NCI-H1436 treated with DMSO at 0.1 percent for 48 hours (cell line): ENCODE measurements at places on chromosomes 5 and 9.

GRCh38 chr5:169695919-169696490 lies 58.9 kb downstream of the DOCK2 start:
- no peak for DNase-seq

GRCh38 chr5:133831491-133832224 lies 136.8 kb downstream of the C5orf15 start:
- DNase-seq = no peak

DNA sequence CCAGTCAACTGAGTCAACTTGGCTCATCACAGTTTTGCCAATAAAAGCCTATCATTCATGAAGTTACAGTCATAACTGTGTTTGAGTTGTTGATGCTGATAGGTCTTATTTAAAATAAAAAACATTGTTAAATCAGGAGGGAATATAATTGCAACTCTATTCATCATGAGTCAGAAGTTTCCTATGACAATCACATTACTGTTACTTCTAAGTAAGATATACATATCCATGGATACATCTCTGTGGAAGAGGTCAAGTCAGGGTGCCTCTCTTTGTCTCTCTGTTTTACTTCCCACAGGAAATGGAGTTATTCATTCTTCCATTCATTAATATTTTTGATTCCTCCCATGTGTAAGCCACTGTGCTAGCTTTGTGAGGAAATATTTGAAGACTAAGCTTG lies 2015.4 kb upstream of the WWC1 start:
- no peak for DNase-seq

DNA sequence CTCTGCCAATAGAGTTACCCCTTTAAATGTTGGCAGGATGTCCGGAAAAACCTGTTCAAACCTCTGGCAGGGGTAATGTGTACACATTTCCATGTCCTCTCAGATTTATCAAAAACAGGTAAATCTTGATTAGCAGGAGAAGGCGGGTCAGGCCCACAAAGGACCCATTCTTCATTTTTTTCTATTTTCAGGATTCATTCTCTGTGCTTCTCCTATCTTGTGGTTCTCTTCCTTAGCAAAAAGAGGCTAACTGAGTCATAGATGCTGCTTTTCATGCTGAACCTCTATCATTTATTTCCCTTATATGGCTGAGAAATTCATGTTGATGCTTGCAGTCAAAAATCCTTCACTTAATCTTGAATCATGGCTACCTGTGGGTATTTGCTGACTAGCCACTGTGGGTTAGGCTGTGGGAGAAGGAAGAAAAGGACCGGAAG lies 112.7 kb upstream of the IQGAP2 start:
- DNase-seq = no peak

GRCh38 chr9:84059936-84060335 lies 79.3 kb downstream of the RMI1 start:
- DNase-seq = no peak

DNA sequence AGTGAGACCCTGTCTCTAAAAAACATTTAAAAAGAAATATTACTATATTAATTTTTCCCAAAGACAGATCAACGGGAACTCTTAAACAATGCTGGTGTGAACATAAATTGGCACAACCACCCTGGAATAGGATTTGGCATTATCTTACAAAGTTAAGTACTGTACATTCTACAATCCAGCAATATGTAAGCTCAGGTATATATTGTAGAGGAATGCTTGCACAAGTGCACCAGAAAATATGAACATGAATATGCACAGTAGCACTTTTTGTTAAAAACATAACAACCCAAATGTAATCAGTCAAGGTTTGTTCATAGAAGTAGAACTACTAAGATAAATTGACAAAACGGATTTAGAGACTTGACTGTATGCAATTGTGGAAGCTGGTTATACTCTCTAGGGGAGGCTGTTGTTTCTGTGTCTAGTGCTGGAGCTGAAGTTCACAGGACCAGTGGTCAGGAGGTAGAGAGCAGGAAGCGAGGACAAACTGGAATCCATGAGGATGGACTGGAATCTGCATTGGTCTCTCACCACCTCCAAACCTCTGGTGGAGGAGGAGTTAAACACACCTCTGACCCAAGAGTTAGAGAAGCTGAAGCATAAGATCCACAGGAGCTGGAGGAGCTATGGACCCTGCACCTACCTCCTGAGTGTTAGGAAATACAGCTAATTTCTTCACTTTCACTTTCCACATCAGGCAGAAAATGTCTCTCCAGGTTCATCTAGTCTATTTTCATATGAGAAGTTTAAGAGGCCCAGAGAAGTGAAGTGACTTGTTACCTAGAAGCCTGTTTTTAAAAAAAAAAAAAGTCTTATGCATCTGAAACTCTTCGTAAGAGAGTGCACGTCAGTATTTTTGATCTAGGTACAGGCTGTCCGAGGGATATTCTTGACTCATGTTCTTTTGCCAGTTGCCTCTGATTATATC lies 20.3 kb upstream of the RIC1 start:
- no peak for DNase-seq

DNA sequence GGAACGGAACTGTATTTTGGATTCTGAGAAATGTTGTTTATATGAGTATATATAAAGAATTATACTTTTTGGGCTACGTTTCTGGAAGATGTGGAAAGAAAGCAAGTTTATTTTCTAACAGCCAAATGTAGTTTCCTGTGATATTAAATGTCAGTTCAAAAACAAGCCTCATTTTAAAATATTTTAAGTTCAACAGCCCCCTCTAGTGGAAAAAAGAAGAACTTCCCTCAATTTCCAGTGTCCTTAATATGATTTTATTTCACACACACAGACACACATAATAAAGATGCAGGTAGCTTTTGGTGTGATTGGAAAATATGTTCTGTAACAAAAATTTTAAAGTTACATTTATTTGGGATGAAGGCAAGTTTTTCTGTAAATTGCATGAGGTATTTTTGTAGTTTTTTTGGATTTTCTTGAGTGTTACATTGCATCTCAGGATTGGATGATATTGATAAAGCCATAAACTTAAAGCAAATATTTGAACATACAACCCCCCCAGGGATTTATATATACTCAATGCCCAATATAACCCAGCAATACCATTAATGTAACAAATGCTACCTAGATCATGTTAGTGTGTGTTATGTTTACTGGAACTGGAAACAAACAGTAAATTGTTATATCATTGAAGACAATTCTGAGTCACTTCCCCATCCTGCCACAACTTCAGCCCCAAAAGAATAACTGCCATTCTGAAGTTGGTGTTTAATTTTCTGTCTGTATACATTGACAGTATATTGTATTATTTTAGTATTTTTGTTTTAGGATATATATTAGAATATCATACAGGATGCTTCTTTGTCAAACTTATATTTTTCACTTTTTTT lies 54.0 kb downstream of the CCDC171 start:
- DNase-seq = peak; percentile 1

DNA sequence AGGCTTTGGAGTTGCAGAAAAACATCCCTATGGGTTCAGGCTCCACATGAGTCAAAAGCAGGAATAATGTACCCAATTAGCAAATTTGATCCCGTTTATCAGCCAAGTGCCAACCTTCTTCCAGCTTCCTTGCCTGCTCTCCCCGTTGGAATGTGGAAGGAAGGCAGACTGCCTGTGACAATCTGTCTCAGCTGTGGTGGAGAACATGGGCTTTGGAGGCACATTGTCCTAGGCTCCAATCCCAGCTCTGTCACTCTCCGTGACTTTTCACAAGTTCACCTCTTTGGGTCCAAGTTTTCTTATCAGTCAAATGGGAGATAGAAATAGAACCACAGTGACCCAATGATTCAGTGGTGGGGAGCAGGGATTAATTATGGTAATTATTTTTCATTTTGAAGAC lies 113.9 kb downstream of the ARHGAP26 start:
- DNase-seq = no peak

DNA sequence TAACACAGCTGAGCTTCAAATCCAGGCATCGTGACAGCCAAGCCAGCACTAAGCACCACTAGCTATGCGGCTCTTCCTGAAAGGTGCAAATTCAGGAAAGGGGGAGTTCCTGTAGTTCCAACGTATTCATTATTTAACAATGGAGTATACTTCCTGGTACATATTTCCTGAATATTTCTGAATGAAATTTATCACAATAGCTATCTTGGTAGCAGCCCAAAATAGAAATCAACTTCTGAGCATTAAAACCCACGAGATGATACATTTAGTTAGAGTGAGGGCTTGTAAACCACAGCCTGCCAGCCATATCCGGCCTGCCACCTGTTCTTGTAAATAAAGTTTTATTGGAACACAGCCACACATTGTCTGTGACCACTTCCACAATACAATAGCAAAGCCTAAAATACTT lies 109.7 kb upstream of the RETREG1 start:
- no peak for DNase-seq

GRCh38 chr5:79886456-79886855 lies 104.6 kb downstream of the MTX3 start:
- DNase-seq = no peak

DNA sequence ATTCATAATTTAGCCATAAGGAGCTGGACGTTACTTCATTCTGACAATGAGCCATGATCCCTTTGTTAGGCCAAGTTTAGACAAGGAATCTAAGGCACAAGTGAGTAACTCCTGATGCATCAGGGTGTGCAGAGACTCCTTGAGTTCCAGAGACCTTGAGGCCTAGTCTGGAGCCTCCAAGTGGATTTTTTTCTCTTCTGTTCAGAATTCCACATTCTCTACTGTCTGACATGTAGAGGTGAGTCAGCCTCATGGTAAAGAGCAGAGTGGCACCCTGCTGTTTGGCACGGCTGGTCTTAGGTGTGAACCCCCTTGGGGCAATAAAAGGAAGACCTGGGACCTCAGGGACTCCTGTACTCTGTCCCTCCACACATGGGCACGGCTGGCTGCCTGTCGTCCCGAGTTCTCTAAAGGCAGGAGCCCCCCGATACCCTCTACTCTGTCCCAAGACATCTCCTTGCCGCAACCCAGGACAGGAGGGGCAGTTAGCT lies 22.0 kb upstream of the TGFBI start:
- DNase-seq = no peak

GRCh38 chr9:124088476-124088837 lies 76.9 kb downstream of the LHX2 start:
- DNase-seq = no peak

- DNase-seq = no peak
Measured at GRCh38 chr5:179608131-179608581, 15.3 kb downstream of the HNRNPH1 start.

- DNase-seq = no peak
Measured at GRCh38 chr9:16753256-16753655, 117.2 kb downstream of the BNC2 start.

GRCh38 chr9:97176206-97176605 lies 131.3 kb upstream of the CCDC180 start:
- DNase-seq = no peak

DNA sequence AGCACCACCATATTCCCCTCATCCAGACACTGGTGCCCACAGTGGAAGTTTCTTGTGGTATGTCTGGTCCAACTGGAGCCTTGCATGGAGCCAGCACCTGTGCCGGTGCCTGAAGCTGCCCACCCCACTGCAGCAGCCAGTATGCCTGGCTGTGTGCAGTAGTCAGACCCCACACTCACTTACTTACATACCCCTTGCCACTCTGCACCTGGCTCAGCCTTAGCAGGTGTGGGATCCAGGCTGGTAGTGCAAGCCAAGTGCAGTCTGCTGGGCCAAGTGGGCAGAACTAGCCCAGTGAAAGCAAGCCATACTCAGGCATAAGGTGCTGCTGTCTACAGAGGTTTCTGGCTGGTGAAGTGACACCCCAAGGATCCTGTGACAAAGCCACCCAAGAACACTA lies 871.4 kb upstream of the C9orf72 start:
- DNase-seq = no peak

DNA sequence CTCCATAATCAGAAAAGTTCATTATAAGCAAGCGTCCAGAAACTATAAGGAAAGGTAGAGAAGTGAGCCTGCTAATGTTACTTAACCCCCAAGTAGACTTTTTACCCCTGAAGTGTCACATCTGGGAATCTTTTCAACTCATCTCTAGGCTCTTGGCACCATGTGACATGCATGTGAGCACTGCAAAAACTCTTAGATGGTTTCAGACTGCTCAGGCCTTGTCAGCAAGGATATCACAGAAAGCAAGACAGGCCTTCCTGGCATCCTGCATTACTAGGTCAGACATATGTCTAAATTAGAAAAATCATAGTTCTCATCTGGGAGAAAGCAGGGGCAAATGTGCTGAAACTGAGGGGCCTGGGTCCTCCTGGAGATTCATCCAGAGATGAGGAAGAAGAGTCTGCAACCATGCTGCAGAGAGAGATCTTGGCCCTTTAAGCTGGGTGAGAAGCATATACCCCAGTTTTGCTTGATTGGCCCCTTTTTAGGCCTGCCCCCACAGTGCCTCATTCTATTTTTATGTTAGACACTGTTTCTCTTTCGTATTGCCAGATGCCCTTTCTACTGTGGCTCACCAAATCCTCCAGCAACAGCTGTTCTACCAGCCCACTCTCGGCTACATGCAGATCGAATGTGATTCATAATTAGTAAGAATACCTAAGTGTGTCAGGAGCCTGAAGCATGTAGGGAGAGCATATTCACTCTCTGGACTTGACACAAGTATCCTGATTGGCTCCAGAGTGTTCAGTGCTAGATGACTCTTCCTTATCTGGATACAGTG lies 19.0 kb downstream of the TMEM8B start:
- DNase-seq = no peak

DNA sequence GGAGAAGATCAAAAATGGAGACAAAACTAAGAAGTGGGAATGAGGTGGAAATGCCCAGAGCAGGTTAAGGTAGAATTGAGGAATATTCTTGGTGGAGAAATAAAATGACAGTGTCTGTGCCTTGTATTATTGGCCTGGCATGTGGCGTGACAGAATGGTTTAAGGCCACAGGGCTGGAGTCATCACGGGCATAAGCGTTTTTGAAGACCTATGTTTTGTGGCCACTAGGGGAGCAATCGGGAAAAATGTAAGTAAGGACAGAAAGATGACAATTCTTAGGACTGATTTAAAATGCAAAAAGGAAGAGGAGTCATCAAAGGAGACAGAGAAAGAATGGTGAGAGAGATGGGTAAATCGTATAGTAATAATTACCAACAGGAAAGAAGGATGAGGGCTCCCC lies 72.2 kb upstream of the EPB41L4A start:
- DNase-seq = no peak

GRCh38 chr9:16521868-16522411 lies 348.5 kb downstream of the BNC2 start:
- DNase-seq = no peak

GRCh38 chr9:120846251-120846889 lies 3.6 kb upstream of the PSMD5 start:
- no peak for DNase-seq
